AG08395 (cell line): ENCODE measurements at places on chromosomes 1 and 21.

- no peak for DNase-seq
Observed at GRCh38 chr1:29827237-29827750, 591.0 kb downstream of the PTPRU start.

DNA sequence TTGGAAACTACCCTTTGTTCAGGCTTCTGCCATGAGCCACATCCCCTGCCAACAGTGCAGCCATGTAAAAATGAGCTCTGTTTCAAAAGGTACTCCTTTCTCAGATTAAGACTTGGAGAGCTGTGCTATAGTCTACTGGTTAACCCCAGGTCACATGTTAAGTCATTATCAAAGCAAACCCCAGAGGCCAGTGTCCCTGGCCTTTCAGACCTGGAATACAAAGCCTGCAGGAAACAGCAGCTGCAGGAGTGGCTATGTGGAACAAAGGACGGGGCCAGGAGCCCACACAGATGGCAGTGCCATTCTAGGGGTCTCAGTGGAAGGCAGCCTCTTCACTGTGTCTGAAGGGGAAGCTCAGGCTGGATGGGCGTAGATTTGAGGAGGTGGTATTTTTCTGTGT is 6.7 kb downstream of the ZNF496 start:
- no peak for DNase-seq

GRCh38 chr1:116382321-116382720 is 9.3 kb downstream of the ATP1A1 start:
- DNase-seq, result no peak

DNA sequence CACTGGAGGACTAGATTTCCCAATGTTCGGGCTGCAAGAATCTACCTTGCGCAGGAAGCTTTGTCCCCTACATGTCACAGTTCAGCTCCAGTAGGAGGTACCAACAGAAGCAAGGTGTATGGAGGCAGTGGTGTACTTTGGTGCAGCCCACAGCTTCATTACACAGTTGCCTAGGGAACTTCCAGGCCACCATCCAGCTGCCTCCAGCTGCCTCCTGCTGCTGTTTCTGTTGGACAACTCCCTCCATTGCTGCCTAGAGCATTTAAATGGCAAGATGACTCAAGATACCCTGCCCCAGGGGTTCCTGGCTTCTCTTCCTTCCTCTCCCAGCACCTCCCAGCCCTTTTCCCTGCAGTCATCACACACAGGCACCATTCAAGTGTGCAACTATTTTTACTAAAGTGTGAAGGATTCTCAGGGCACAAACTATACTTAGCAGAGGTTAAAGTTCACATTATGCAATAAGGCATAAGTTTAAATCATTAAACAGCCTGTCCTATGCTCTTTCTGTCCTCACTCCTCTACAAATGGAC is 39.0 kb upstream of the ATP1A1 start:
- DNase-seq, result no peak

DNA sequence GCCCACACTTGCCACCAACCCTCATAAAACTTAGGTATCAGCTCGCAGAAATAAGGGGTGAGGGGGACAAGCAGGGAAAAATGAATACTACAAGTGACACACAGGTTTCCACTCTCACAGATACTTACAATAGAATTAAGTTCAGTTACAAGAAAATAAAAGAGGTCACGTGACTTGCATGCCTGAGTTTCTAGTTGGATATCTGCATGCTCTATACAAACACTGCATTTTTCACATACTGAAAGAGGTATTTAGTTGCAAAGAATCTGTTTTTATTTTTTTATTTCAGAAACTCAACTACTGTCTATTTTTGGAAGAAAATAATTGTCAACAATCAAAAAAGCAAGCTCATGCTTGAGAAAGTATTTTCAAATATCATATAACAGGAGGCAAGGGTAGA is 43.5 kb downstream of the DPYD start:
- DNase-seq, result peak; percentile 2

GRCh38 chr1:17109892-17110554 is 9.2 kb downstream of the PADI2 start:
- DNase-seq, result no peak

GRCh38 chr1:101738475-101738874 is 258.3 kb downstream of the OLFM3 start:
- DNase-seq, result peak; percentile 2

DNA sequence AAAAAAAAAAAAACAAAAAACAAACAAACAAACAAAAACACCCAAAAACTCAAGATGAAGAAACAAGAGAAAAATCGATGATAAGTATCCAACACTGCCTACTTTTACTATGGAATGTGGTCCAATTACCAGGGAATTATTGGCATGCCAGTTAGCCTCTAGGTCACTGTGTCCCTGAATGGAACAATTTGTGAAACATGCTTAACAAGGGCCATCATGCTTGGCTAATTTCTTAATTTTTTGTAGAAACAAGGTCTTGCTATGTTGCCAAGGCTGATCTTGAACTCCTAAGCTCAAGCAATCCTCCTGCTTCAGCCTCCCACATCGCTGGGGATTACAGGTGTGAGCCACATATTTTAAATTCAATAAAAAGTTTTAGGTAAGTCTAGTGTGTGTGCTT is 23.9 kb downstream of the PLPP3 start:
- no peak for DNase-seq

- no peak for DNase-seq
Observed at GRCh38 chr1:230971771-230972170, 6.9 kb downstream of the TTC13 start.

DNA sequence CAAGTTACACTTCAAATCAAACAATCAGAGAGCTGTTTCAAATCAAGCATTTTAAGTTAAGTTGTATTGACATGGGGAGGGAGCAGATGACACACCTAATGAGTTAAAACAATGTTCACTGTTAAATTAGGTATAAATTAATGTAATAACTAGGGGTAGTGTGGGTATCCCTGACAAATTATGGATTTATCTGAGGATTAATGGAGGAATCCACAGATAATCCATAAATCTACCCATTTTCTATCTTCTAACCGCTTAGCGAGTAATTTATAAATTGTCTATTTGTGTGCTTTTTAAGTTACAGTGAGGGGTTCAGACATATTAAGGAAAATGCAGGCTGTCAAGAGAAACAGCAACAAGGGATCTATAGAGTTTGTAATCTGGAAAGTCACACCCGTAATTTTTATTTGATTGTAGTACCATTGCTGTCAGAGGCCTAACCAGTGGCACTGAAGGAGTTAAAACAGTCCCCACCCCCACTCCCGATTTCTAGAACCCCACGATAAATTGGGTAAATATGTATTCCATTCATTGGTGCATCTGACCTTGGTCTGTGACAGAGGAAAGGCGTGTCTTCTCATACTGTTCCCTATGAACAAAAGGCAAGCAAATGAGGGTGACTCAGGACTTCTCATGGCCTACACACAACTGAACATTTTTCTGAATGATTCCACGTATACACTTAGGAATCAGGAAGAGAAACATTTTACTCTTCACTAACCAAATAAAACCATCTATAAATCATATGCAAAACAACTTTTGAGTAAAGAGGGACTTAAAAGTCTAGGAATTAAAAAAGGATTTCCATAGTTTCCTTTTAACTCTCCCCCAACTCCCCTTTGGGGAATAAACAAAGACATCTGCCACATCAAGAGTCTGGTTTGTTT is 7.4 kb downstream of the IRF2BP2 start:
- DNase-seq, result peak; percentile 83

- DNase-seq, result no peak
Observed at GRCh38 chr1:61399199-61399598, 316.8 kb downstream of the NFIA start.

GRCh38 chr1:37034121-37035013 is at the start of gene GRIK3:
Gene GRIK3 (minus strand): TSS chr1:37034515. CDS start chr1:37034108, 407 bp downstream.
- DNase-seq, result no peak

DNA sequence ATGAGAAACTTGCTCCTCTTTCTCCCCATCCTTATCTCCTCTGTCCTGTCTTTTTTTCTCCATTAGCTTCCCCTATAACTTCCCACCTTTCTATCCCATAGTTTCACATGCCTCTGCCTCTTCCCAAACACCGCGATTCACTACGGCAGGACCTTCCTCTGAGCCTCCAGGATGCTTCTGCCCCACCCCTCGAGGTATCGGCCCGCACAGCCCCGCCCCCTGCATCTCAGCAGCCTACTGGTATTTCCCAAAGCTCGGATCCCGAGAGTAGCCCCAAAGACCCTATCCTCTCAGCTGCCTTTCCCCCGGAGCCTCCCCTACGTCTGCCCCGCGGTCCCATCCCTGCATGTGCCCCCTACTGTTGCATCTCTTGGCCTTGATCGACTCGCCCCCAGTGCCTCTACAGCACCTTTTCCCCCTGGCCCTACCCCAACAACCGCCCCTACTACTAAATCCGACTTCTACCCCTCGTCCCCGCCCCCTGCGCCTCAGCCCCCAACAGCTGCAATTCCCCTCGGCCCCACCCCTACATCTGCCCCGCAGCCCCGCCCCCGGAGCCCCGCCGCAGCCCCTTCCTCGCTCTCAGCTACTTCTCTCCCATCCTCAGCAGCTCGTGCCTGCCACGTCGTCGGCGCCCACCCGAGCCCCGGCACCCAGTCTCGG is 512 bp downstream of the PIAS3 start:
- peak; percentile 64 for DNase-seq

GRCh38 chr1:211335522-211336157 is 9.0 kb downstream of the TRAF5 start:
- no peak for DNase-seq

GRCh38 chr1:25566730-25567341 is 23.4 kb downstream of the LDLRAP1 start:
- peak; percentile 88 for DNase-seq

GRCh38 chr1:212290608-212291007 is 5.4 kb downstream of the PPP2R5A start:
- DNase-seq, result no peak

DNA sequence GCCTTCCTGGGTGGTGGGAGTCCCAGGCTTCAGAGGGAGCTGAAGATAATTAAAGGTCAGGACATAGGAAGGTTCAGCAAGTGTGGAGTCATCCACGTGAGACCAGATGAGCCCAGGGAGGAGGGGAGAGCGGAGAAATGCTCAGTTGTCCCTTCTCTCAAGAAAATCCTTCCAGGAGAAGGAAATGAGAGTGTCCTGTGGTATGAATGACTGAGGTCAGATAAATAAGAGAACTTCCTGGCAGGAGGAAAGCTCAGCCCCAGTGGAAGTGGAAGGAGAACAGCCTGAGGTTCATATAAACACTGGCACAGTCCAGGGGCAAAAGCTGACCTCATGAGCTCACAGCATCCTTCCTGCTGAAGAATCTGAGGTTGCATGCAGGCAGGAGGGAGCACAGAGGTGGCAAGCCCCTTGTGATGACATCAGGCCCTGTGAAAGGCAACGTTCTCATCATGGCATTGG is 97.6 kb downstream of the NAV1 start:
- peak; percentile 44 for DNase-seq

DNA sequence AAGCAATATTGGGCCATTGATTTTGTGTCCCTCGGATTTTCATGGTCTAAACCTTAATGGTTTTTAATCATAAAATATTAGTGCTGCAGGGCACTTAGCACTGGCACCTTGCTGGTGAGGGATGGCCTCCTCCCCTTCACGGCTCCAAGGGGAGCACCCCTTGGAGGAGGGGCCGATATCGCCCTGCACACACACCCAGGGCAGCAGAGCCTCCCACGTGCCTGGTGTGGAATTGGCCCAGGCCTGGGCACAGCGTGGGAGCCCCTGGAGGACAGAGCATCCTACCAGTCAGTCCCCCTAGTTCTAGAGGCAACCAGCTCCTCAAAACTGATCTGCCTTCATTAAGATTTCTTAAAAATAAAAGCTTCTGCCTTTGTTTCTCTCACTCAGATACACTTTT is 90.7 kb upstream of the CSF3R start:
- DNase-seq, result no peak

DNA sequence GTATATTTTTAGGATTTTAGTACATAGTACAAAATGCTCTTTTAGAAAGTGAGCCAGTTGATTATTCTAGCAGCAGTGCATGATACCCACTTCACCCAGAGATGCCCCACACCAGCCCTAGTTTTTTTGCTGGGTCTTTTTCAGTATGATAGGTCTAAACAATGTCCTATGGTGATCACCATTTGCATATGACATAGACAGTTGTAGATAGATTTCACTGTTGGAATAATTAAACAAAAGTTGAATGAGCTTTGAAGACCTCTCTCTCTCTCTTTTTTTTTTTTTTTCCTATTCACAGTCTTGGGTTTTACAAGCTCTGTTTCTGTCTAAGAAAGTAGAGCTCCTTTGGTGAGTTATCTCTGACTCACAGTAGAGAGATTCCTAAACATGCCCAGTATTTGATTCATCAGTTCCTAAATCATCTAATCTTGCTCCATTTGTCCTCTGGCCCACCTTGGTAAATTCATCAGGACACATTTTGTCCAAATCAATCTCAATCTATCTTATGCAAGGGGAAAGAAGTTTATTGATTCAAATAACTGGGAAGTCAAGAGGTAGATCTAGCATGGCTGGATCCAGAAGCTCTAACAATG is 44.7 kb upstream of the VAV3 start:
- peak; percentile 66 for DNase-seq

DNA sequence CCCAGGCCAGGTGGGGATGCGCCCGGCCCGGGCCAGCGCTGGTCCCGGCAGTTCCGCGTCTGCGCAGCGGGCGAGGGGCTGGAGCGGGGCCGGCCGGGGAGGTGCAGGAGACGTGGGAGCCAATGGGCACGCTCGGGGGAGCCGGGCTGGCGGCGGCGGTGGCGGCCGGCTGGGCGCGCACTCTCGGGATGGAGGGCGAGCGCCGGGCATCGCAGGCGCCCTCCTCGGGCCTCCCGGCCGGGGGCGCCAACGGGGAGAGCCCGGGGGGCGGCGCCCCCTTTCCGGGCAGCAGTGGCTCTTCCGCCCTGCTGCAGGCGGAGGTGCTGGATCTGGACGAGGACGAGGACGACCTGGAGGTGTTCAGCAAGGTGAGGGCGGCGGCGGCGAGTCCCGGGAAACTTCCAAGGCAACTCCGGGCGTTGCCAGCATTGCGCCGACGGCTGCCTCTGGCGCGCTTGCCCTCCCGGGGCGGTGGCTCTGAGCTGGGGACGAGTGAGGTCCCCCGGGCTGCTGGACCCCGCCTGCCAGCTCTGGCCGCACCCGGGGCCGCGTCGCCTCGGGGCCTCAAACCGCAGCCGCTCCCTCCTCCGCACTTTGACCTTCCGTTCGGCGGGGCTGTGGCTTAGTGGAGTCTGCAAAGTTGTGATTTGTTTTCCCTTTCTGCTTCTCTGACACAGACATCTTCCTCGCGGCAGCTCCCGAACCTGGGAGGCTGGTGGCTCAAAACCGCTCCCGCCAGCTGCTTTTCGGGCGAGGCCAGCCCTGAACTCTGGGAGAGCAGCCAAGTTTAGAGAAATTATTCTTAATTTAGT is at the start of gene SNX7:
SNX7 (plus strand) TSS at position 178 of the 812 bp plus-strand sequence; CDS start at position 189, 11 bp downstream.
- DNase-seq, result peak; percentile 93
